ENCODE measurements at places on chromosomes 13 and 19.

GRCh38 chr19:35392742-35393715 is 22.2 kb downstream of the GPR42 start:
- DNase-seq = no peak

DNA sequence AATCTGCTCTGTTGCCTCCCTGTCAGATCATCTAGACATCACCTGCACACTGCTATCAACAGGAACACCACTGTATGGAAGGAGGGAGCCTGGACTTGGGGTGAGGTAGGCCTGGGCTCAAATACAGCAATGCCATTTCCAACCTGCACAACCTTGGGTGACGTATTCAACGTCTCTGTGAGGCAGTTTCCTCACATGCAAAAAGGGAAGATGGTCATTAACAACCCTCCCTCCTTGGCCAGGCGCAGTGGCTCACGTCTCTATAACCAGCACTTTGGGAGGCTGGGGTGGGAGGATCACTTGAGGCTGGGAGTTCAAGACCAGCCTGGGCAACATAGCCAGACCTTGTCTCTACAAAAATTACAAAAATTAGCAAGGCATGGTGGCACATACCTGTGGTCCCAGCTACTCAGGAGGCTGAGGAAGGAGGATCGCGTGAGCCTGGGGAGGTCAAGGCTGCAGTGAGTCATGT is 13.1 kb downstream of the XRCC1 start:
- no peak for DNase-seq

GRCh38 chr19:13104360-13104847 is 1.7 kb upstream of the LYL1 start:
- DNase-seq = peak; percentile 89

- DNase-seq = no peak
Measured at GRCh38 chr13:23609414-23609760, 39.2 kb downstream of the TNFRSF19 start.

- DNase-seq = no peak
Measured at GRCh38 chr19:31310432-31311133, 38.7 kb downstream of the TSHZ3 start.

DNA sequence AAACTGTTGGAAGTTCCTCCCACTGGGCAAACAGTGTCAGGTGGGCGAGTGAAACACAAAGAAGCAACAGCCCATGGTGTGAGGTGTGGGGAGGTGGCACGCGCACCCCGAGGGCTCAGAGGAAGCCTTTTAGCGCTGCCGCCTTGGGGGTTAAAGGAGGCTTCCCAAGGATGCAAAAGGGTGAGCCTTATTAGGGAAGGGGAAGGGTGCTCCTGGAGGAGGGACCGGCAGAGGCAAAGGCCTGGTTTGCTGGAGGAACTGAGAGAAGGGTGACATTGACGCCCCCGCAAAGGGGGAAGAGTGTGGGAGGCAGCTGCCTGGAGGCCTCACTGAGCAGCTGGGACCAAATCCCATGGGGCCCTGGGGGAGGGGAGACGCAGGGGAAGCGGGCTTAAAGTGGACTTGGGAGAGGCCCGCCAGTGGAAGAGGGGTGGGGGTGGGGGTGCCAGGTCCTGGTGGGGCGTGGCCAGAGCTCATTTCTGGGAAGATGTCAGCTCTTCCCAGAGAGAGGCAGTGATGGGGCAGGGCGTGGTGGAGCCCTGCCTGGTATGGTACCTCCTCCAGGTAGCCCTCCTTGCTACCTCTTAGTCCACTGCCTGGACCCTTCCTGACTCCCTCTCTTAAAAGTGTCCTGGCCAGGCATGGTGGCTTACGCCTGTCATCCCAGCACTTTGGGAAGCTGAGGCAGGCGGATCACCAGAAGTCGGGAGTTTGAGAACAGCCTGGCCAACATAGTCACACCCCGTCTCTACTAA is 12.0 kb upstream of the FCHO1 start:
- DNase-seq = no peak

GRCh38 chr13:112165712-112166111 is 98.8 kb downstream of the SOX1 start:
- DNase-seq = no peak

- DNase-seq = no peak
Measured at GRCh38 chr19:5993201-5993600, 15.3 kb upstream of the RANBP3 start.

DNA sequence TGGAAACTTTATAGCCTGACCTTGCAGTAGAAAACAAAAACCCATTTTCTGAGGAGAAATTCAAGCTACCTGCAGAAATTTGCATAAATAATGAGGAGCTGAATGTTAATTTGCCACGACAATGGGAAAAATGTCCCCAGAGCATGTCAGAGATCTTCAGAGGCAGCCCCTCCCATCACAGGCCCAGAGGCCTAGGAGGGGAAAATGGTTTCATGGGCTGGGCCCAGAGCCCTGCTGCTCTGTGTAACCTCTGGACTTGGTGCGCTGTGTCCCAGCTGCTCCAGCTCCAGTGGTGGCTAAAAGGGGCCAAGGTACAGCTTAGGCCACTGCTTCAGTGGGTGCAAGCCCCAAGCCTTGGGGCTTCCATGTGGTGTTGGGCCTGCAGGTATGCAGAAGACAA is 257.9 kb downstream of the NHLRC3 start:
- DNase-seq = no peak

GRCh38 chr13:110371550-110372465 is 64.7 kb downstream of the COL4A2 start:
- DNase-seq = no peak

DNA sequence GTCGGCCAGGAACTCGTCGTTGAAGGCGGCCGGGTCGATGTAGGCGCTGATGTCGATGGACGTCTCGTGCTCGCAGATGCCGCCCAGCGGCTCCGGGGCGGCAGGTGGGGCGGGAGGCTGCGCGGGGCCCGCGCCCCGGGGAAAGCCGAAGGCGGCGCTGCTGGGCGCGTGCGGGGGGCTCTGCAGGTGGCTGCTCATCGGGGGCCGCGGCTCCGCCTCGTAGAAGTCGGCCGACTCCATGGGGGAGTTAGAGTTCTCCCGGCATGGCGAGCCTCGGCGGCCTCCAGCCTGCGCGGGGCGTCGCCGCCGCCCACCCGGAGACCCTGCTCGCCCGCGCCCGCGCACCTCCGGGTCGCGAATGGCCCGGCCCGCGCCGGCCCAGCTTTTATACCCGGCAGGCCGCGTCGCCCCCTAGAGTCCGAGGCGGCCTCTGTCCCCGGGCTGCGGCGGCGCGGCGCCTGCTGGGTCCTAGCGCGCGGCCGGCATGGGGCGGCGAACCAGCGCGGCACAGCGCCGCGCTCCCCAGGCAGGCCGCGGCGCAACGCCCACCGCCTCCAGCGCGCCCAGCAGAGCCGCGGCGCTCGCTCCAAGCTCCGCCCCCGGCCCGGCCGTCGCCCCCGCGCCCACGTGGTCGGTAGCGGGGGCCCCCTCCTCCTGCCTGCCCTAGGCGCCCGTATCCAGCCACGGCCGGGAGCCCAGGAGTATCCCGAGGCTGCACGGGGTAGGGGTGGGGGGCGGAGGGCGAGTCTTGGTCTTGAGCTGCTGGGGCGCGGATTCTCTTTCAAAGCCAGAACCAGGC is at the start of gene CEBPA:
Gene CEBPA (minus strand): TSS at position 360 of the 799 bp plus-strand sequence. CDS start 120 bp downstream, at position 240.
- peak; percentile 82 for DNase-seq

GRCh38 chr13:48641404-48641803 is 12.3 kb upstream of the CYSLTR2 start:
- no peak for DNase-seq

- DNase-seq = no peak
Measured at GRCh38 chr13:112601371-112601770, 13.4 kb upstream of the TUBGCP3 start.

GRCh38 chr19:48780631-48781391 is 25.5 kb downstream of the FGF21 start:
- DNase-seq = no peak

DNA sequence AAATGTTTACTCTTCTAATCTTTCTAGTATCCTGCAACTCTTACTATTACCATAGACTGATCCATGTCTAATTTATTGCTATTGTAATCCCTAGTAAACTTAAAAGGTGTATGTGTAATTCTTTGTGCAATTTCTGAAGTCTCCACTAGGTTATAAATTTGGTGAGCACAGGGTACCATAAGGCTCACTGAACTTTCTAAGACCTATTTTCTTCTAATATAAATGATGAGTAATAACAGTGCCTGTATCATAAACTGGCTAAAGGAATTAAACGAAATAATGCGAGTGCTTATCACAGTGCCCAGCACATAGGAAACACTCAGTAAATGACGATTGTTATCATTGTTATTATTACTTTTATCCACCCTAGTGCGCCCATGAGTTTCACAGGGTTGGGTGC is 119.1 kb downstream of the KLF12 start:
- DNase-seq = no peak

DNA sequence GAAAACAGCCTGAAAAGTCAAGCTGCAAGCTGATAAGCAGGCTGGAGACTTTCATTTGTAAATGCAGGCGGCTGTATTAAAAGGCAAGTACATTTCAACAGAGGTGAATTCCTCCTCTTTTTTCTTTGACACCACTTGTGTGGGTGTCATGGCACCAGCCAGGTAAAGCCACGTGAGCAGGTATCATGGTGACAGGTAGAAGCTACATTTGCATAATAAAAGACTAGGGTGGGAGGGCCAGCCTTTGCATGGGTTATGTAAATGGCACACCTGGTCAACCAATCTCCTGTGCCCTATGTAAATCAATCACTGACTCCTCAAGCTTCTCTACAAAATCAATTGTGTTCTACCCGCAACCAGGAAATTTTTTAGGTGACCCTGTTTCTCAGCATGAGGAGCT is 68.2 kb downstream of the ZNF100 start:
- no peak for DNase-seq

DNA sequence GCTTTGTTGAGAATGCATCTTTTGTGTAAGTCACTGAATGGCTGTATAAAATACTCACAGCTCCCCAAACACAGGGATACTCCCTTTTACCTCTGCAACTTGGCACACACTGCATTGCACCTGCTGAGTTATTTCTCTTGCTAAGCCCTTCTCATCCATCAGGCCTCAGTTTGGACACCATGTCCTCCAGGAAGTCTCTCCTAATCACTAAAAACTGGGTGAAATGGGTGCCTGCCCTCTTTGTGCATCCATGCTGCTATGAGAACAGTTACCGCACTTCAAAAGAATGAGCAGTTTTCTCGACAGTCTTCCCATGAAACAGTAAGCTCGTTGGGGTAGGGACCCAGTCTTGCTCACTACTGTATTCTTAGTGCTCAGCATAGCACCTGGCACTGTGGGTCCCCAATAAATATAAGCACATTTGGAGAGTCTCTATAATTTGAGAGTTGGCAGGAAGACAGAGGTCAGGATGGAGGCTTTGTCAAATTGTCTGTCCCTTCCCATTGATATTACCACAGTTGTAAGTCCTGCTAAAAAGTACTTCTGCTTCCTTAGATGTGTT is 4.6 kb upstream of the SLC25A30 start:
- no peak for DNase-seq

DNA sequence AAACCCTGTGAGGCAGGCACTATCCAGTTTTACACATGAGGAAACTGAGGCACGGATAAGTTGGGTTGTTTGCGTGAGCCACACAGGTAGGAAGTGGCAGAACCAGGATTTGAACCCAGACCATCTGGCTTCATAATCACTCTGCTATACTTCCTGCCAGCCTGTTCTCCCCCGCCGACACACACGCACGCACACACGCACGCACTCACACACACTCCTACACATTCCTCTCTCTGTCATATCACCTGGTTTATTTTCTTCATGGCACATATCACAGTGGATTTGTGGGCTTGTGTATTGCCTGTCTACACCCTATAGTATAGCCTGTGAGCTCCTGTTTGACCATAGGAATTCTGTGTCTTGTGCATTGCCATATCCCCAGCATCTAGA is 140.0 kb downstream of the SIPA1L3 start:
- DNase-seq = no peak

GRCh38 chr19:33558856-33559255 is 37.3 kb upstream of the PEPD start:
- no peak for DNase-seq

GRCh38 chr13:50215399-50215798 is 200.2 kb downstream of the KCNRG start:
- DNase-seq = no peak

DNA sequence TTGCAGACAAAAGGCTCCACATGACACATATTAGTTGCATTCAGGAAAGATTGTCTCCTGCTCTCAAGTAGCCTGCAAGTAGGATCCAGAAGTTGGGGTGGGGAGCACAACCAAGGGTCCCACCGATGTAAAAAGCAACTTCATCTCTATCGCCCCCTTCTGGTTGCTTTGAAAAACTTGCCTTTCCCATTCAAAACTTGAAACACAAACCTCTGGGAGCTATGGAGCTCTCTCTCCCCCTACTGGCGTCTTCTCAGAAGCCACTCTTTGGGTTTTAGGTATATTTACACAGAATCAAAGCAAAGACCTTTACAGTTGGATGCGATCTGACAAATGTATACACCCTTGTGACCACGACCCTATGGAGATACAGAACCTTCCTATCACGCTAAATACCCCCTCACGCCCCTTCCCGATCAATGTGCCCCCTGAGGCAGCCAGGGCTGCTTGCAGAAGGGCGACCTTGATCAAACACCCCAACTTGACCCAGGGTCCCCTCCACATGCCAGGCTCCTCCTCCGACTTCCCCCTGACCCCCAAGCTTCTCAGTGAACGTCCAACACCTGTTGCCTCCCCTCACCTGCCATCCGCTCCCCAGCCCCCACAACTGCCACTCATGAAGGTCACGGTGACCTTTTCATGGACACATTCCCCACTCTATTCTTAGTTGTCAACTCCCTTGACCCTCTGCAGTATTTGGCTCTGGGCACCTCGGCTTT is 10.1 kb downstream of the NOSIP start:
- DNase-seq = no peak
